ENCODE measurements at places on chromosomes 13 and 19. TPM values are rescaled to one million over a fixed set of nuclear protein-coding genes. Genes with fewer than 3 reads are reported as not detected.

DNA sequence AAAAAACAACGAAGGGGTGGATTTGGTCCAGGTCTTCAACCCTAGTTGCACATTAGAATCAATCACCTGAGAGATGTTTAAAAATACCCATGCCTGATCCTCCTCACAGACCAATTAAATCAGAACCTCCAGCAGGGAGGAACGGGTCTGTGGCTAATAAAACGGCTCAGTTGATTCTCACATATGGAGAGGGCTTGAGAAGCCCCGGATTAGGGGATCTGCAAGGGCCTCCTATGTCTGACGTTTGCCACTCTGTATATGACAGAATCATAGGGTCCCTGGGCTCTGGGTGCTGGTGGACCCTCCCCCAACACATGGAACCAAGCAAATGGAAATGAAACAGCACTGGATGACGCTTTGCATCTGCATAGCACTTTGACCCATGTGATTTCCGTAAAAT is 36.7 kb upstream of the C13orf42 start:
- no peak for DNase-seq

DNA sequence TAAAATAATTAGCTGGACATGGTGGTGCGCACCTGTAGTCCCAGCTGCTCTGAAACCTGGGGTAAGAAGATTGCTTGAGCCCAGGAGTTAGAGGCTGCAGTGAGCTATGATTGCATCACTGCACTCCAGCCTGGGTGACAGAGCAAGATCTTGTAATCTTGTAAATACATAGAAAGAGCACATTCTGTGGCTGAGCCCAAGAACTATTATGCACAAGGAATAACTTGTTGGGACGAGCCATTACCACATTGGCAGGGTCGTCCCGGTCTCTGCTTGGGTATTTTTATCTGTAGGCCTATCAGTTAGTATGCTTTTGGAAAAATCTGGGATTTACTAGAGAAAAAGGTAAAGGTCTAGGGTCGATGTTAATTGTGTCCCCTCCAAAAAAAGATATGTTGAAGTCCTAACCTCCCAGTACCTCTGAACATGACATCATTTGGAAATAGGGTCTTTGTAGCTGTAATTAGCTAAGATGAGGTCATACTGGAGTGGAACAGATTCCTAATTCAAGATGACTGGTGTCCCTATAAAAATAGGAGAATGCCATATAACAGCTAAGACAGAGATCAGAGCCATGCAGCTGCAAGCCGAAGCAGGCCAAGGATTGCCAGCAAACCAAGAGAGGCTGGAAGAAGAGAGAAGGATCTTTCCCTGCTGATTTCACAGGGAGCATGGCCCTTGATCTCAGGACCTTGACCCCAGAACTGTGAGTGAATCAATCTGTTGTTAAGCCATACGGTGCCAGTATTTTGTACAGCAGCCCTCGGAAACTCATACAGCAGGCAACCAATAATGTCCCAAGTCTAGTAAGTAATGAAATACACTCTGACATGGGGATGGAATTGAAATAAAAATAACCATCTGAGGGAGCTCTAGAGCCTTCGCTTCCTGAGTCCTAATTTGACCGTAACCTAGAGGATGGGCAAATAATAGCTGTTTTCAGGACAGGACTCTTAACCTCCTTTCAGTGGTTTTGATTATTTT is 77.0 kb downstream of the TM9SF2 start:
- no peak for DNase-seq

- DNase-seq, result no peak
Measured at GRCh38 chr19:13790354-13790753, 4.9 kb upstream of the ZSWIM4 start.

Gene IGFL4
- polyA plus RNA-seq, result 5.1 TPM

Gene LRRC25
- 1.6 TPM for polyA plus RNA-seq

DNA sequence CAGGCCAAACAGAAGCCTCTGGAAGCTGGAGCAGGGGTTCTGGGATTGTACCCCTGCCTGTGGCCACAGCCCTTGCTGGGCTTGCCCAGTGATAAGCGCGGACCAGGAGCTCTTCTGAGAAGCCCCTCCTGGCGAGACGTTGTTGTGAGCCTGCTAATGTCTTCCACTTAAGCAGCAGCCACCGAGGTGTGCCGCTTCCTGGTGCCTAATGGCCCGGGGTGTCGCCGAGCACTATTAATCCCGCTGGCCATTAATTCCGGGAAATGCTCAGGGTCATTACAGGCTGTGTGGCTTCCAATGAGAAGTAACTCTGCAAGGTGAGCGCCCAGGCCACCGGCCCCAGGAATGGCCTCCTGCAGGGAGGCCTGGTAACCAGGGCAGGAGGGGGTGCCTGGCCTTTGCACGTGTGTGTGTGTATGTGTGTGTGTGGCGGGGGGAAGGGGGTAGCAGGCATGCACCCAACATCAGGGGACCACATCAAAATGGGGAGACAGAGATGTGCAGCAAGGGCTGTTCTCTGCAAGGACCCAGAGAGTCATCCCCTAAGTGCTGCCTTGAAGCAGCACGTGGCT is 175.0 kb downstream of the URI1 start:
- no peak for DNase-seq

DNA sequence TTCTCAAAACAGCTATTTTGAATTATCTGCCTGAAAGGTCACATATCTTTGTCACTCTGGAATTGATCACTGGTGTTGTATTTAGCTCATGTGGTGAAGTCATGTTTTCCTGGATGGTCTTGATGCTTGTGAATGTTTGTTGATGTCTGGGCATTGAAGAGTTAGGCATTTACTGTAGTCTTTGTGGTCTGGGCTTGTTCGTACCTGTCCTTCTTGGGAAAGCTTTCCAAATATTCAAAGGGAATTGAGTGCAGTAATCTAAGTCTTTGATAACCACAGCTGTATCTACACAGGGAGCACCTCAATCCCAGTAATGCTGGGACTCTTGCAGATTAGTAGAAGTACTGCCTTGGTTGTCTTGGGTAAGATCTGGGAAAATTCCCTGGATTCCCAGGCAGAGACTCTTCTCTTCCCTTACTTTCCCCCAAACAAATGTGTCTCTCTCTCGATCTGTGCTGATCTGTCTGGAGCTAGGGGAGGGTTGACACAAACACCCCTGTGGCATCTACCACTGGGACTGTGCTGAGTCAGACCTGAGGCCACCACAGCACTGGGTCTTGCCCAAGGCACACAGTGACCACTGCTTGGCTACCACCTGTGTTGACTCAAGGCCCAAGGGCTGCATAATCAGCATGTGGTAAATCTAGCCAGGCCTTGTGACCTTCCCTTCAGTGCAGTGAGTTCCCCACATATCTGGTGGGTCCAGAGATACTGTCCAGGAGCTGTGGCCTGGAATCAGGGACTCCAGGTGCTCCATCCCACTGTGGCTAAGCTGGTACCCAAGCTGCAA is 5.5 kb upstream of the CYP4F3 start:
- no peak for DNase-seq

DNA sequence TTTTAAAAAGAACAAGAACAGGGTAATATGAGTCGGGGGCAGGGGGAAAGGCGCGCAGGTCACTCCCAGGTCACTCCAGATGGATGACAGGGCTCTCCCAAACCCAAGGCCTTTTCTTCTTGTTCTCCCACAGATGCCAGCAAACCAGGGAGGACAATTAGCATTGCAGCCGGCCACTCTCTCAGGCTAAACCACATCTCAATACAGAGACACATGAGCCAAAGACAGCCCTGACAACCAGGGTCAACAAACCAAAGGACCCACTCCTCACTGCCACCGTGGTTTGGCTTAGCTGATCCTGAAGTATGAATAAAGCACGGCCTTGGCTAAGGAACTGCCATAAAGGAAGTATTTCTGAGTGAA is 47.3 kb downstream of the LATS2 start:
- DNase-seq, result no peak

- no peak for DNase-seq
Measured at GRCh38 chr13:109869312-109870237, 83.2 kb upstream of the IRS2 start.

Gene TBCB
- polyA plus RNA-seq, result 80.0 TPM

DNA sequence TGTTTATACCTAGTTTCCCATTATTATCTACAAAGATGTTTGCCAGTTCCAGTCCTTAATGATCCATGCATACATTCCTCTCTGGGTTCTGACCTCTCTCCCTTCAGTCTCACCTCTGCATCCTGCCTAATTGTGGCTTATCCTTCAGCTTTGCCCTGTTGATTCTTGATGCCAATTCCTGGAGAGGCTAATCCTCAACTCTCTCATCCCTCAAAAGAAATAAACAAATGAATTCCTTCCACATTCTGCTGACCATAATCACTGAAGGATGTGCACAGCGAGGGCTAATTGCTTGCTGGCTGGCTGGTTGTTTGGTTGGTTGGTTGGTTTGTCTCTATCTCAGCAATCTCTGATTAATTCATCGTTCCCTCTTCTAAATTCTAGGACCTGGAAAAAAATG is 113.8 kb downstream of the IRS2 start:
- DNase-seq, result no peak

Gene NCAN
- polyA plus RNA-seq, result 0.16 TPM

- DNase-seq, result no peak
Measured at GRCh38 chr19:55930996-55931515, 1.1 kb downstream of the NLRP13 start.

Gene SERTM1
- 0.10 TPM for polyA plus RNA-seq

DNA sequence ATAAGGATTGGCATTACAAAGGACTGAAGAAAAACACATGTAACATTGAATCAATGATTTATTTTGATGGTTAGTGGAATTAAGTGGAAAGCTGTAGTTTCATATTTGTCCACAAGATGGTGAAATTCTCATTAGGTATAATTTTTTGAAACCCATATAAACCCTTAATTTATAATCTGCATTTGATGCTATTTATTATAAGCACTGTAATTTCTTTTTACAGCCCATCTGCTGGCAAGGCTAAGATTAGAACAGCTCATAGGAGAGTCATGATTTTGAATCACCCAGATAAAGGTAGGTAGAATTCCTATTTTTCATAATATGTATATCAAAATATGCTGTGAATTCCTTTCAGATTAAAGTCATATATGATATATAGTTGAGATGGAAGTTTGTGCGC is 62.2 kb downstream of the DNAJC15 start:
- DNase-seq, result peak; percentile 24

Gene TBXA2R
- 1.7 TPM for polyA plus RNA-seq

- DNase-seq, result no peak
Measured at GRCh38 chr13:36344173-36344572, 2.0 kb downstream of the SPART start.

- DNase-seq, result no peak
Measured at GRCh38 chr19:49907745-49908446, 11.2 kb upstream of the IL4I1 start.

Gene ZNF320
- polyA plus RNA-seq, result 21.6 TPM

Gene KRTDAP
- not detected for polyA plus RNA-seq

GRCh38 chr13:38167164-38167822 is 182.4 kb upstream of the UFM1 start:
- DNase-seq, result no peak

DNA sequence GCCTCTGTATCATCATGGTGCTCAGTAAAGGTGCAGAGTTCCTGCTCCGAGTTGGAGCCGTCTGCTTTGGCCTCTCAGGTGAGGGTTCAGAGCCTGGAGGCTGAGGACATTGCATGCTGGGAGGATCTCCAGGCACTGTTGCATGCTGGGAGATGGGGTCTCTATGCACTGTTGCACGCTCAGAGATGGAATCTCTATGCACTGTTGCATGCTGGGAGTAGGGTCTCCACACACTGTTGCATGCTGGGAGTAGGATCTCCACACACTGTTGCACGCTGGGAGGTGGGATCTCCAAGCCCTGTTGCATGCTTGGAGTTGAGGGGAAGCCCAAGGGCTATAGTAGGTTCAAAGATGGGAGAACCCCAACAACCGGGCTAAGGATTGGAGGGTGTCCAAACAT is 8.3 kb downstream of the CACNG6 start:
- DNase-seq, result no peak

GRCh38 chr19:3411636-3412035 is 45.3 kb downstream of the NFIC start:
- no peak for DNase-seq

Gene C19orf73
- 0.33 TPM for polyA plus RNA-seq

Gene CLEC4G
- 0.10 TPM for polyA plus RNA-seq

Gene DZIP1
- 27.0 TPM for polyA plus RNA-seq

GRCh38 chr13:92225861-92226260 is 827.4 kb downstream of the GPC5 start:
- DNase-seq, result no peak

GRCh38 chr13:42820451-42820850 is 39.1 kb downstream of the FAM216B start:
- no peak for DNase-seq

- DNase-seq, result no peak
Measured at GRCh38 chr13:59834801-59835200, 328.9 kb downstream of the DIAPH3 start.

Gene KLK14
- polyA plus RNA-seq, result 0.34 TPM

DNA sequence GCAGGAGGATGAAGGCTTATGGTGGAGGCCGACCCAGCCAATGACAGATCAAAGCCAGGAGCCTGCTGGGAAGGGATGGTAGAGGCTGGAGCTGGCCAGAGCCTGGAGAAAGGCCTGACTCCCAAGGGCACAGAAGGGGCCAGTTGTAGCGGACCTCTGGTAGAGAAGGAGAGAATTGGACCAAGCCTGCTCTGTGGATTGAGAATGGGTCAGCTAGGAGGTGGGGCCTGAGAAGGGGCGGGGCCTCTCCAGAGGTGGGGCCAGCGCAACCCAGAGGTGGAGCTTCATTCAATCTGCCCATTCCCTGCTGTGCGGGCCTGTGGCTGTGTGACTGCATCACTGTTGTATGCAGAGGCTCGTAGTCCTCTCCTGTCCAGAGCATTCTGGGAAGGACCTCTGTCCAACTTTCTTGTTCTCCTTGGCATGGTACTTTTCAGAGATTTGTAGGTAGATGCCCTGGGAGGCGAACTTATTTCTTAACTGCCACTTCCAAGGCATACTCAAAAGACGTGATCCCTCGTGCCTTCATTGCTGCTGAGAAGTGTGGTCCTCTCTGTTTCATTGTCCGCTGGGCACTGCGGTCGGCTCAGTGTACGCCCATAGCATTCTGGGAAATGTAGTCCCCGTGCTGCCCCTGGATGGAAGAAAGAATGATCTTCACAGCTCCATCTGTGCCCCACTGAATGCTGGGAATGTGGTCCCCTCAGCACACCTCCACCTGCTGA is 6.7 kb downstream of the GRIN2D start:
- DNase-seq, result no peak

GRCh38 chr19:10321874-10322835 is 6.3 kb upstream of the FDX2 start:
- DNase-seq, result no peak

Gene CGB5
- not detected for polyA plus RNA-seq

DNA sequence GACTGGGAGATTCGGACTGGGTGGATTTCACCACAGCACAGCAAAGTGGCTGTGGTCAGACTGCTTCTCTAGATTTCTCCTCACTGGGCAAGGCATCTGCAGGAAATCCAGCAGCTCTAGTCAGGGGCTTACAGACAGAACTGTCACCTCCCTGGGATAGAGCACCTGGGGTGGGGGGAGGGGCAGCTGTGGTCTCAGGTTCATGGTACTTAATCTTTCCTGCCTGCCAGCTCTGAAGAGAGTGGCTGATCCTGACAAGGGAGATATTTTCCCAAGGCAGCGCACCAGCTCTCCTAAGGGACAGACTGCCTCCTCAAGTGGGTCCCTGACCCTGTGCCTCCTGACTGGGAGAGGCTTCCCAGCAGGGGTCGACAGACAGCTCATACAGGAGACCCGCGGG is 212.8 kb upstream of the KLF12 start:
- no peak for DNase-seq

Gene PEAK3
- polyA plus RNA-seq, result 0.05 TPM

GRCh38 chr13:106443607-106444322 is 91.7 kb downstream of the EFNB2 start:
- DNase-seq, result no peak

Measured in forelimb muscle (tissue), 1 donor.